Fibroblast of skin of back (primary cell): ENCODE measurements at places on chromosomes 6 and 20.

DNA sequence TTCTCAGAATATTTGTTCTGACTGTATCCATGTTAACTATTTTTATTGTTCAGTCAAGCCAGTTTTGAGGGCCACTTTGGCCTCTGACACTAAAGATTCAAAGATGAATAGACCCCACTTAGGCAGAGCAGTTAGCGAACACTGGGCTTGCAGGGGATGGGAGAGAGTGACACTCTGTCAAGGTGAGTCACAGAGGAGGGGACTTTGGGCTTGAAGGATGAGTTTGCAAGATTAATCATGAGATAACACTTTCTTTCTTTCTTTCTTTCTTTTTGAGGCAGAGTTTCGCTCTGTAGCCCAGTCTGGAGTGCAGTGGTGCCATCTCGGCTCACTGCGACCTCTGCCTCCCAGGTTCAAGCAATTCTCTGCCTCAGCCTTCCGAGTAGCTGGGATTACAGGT is 46.4 kb downstream of the SPATA2 start:
- DNase-seq, result no peak

- peak; percentile 6 for DNase-seq
These were observed 11.5 kb downstream of the ADGRG6 start for GRCh38 chr6:142313284-142313683.

DNA sequence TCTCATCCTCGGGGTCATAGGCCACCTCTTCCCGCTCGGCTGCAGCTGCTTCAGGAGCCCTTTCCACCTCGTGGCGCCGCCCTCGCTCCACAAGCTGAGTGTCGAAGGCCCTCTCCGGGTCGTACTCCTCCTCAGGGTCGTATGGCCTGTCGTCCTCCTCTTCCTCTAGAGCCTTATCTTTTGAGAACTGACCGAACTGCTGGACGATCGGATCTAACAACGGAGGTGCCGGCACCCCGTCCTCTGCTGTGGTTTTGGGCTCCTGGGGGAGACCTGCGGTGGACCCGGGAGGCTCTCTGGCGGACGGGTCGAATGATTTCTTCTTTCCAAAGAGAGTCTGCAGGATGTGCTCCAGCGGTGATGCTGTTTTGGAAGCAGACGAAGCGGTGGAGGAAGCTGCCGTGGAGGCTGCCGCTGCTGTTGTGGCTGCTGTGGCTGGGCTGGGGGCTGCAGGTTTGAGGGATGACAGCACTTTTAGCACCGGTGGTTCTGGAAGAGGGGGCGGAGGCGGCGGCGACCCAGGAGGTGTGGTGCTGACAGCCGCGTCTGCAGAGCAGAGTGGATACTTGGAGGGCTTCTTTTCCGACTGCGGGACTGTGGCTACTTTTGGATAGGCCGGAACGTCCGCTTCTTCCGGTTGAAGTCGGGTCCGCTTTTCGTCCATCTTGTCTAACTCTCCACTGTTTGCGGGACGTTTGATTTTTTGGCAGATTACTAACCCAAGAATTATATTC is 20.2 kb upstream of the TCFL5 start:
- DNase-seq, result no peak

GRCh38 chr6:56787209-56787608 is 144.5 kb upstream of the DST start:
- peak; percentile 84 for DNase-seq

GRCh38 chr20:42701948-42702347 is 487.8 kb downstream of the PTPRT start:
- DNase-seq, result no peak

DNA sequence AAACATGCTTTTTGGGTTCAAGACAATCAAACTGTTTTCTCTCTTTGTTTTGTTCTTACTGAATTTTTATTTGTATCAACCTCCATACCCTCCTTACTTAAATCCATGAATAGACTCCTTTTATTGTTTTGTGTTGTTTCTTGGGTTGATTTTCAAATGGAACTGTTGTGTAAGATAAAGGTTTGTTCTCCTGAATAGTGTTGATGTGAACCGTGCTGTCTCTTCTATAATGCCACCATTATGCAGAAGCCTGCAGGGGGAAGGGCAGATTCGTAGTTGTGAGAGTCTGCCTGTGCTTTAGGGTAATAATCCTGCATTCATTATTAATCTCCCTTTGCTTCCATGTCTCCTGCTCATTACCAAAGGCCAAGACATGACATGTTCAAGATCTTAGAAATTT is 105.9 kb downstream of the CDKAL1 start:
- DNase-seq, result no peak

DNA sequence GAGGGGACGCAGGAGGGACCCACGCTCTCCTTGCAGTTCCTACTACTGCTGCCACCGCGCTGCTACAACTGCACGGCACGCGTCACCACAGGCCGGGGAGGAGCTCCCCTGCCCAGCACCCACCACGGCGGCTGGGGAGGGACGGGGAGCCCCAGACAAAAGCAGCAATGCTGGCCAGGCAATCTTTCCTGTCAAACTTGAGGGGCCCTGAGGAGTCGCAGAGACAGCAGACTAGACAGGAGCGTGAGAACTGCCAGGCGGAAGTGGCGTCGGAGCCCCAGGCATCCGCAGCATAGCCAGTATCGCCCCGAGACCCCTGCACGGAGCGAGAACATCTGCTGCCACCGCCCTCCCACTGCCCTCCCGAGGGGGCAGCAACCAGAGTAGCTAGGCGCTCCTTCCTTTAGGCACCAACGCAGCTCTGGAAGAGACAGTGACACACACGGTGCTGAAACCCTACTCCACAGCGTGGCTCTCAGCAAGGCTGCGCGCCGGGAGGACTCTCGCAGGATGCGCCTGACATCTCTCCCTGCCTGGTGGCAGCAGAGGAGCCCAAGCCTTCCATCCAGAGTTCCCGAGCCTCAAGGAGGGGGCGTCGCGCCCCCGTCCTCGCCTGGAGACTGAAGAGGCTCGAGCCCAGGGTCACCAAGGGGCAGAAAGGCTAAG is 2.2 kb downstream of the TAF4 start:
- peak; percentile 54 for DNase-seq

DNA sequence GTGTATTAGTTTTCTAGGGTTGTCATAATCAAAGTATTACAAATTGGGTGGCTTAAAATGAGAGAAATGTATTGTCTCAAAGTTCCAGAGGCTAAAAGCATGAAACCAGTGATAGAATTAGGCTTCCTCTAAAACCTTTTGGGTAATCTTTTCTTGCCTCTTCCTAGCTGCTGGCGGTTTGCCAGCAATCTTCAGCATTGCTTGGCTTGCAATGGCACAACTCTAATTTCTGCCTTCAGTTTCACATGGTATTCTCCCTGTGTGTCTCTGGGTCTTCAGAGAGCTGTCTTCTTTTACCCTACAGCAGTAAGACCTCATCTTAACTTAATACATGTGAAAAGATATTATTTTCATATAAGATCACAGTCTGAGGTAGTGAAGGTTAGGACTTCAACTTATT is 479.1 kb upstream of the GJE1 start:
- DNase-seq, result peak; percentile 9

GRCh38 chr6:19492636-19493405 is 344.3 kb upstream of the ID4 start:
- peak; percentile 51 for DNase-seq

- DNase-seq, result no peak
These were observed 4.9 kb downstream of the SCML4 start for GRCh38 chr6:107819217-107819616.

DNA sequence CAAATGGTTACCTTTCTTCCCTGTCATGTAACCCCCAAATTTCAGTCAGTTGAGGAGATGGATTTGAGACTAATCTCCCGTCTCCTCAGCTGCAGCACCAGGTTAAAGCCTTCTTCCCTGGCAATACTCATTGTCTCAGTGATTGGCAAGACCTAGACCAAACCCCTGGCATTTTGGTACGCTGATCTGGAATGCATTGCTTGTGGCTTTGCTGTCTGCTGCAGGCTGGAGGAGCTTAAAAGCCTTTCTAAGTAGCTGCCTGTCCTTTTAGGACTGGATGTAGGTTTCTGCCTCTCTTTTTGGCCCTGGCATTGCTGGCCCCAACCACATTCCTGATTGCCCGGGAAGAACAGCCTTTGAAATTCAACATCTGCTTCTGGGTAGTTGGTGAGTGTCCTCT is 729.6 kb upstream of the GJE1 start:
- no peak for DNase-seq

- no peak for DNase-seq
These were observed 5.2 kb downstream of the NKAIN4 start for GRCh38 chr20:63248835-63249591.

- DNase-seq, result peak; percentile 40
These were observed 34.4 kb upstream of the RAB23 start for GRCh38 chr6:57256541-57256940.

DNA sequence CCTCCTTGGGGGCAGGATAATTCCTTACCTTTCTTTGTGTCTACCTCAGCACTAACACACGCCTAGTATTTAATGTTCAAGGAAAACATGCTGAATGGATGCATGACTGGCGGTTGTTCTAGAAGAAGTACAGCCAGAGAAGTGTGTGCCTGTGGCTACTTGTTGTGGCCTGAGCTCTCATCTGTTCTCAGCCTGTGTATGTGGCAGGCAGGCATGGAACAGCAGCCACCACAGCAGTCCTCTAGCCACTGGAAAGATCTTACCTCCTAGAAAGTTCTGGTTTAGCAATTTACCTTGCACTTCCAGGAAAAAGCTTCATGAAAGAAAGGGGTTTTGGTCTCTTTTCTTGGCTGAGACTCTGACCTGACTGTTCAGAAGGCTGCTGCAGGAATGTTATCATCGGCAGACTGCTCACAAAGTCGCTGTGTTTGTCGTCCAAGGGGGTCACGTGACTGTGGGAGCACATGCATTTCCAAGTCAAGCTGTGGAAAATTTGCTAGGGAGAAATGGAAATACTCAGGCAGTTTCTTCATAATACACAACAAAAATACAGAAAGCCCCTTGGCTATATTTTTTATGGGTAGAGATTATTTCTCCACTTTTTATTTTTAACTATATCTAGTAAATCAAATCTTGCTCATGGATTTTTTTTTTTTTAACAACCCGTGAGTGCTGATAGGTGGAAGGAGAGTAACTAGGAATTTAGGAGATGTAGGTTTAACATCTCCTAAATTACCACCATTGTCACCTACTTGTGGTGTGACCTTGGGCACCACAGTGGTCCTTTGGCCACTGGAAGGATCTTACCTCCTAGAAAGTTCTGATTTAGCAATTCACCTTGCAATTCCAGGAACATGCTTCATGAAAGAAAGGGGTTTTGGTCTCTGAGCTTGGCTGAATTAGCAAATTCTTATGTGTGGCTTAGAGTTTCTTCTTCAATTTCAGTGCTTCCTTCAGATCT is 110.8 kb upstream of the GPR6 start:
- peak; percentile 4 for DNase-seq

DNA sequence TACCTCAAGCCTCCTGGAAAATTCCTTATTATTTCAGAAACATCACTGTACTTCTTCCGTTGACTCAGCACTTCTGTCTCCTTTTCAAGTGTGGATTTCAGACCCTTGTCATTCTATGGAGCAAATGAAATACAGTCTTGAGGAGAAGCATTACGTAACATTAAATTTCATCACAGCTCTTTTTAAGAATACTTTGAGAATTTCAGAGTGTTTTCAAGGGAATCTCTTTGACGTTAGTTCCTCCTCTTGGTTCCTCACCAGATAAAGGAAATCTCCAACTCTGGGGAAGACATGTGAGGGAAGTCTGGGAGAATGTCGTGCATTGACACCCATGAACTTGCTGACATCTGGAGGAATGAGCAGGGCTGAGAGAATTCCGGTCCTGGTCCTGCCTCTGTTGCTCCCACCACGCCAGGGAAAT is 32.3 kb downstream of the UST start:
- no peak for DNase-seq

DNA sequence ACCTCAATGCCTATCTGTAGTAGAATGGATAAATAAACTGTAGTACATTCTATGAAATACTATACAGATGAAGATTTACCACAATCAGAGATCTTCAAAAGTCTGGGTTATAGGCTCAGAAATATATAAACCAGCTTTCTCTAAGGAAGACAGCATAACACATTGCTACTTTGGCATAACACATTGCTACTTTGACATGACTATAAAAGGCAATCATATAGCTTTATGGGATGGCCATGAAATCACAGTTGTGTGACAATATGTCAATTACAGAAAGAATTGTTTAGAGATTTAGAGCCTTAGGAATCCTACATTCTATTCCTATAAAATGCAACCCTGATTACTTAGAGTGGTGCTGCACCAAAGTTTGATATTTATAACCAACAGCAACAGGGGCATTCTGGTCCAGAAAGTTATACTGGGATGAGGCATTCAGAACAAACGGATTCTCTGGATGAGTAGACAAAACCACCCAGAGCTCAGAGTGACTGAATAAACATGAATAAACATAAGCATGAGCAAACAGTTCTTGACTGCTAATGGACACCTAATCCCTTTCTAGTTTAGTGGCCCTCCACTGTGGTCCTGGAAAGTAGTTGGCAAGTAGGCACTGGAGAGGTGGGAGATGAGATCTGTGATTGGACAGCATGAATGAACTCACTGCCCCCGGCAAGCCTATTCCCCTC is 12.0 kb downstream of the TTI1 start:
- DNase-seq, result no peak

DNA sequence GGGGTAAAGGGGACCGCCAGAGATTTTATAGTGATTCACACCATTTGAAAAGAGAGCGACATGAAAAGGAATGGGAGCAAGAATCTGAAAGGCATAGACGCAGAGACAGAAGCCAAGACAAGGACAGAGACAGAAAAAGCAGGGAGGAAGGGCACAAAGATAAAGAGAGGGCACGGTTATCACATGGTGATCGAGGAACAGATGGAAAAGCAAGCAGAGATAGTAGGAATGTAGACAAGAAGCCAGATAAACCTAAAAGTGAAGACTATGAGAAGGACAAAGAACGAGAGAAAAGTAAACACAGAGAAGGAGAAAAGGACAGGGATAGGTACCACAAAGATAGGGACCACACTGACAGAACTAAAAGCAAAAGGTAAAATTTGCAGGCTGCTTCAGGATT is 77.7 kb downstream of the PHF3 start:
- DNase-seq, result no peak

GRCh38 chr6:128918886-128919285 is 35.9 kb downstream of the LAMA2 start:
- no peak for DNase-seq

DNA sequence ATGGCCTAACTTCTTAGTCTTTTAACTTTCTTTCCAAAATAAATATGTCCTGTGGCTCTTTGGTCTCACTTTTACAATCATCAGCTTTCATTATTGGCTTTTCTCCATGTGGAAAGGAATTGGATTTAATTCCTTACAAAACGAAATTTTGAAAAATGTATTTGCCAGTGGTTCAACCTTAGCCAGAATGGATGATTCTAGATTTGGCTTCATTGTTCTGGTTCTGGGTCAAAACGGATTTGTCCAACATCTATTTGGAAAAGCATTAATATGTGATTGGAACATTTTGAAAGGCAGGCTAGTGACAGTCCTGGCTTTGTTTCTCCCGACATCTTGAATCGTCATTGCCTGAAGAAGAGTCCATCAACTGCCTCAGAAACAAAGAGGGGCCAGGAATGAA is 59.2 kb downstream of the TENT5A start:
- DNase-seq, result no peak

DNA sequence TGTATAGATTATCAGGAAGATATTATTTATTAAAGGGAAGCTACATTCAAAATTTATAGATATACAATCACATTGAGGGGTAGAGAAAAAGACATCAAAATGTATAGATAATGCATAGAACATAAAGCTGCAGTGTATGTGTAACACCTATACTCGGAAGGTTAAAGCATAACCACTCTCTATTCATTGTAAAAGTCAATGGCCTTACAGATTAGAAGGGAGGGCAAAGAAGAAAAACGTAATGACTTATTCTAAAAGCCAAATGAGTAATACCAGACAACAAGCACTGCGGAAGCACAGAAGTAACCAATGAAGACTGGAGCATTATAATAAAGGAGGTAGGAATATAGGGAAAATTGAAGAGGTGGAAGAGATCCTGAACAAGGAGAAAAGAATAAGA is 11.3 kb downstream of the HBS1L start:
- no peak for DNase-seq

GRCh38 chr20:15364781-15365180 is 1027.4 kb upstream of the FLRT3 start:
- peak; percentile 9 for DNase-seq
